ENCODE measurements at places on chromosomes 1 and 21.
A peak's percentile ranks its signal among the peaks of the same experiment; 100 is the strongest.

DNA sequence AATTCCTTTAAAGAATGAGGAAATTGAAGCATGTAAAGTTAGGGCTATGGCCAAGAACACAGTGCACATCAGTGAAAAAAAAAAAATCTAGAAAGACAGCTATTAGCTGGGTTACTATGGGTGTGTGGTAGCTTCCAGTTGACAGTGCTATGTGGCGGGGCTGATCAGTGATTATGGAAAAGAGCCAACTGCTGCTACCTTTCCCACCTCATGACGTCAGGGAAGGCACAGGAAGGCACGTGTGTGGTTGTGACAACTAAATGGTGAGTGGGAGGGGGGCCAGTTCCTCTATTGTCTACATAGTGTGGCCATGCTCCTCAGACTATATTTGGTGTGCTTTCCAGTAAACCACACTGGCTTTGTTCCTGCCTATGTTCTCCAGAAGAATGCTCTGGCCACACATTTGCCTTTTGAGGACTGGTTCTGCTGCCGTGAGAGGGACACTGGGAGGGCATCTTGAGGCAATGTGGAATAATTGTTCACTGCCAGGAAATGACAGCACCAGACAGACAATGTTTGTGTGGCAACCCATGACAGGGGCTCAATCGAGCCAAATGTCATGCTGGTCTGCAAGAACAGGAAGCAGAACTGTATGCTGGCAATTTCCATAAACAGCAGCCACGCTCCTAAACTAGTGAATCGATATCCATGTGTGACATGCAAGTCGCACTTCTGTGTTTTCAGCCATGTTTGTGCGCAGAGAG is 3.0 kb upstream of the SDE2 start:
- no peak for DNase-seq

DNA sequence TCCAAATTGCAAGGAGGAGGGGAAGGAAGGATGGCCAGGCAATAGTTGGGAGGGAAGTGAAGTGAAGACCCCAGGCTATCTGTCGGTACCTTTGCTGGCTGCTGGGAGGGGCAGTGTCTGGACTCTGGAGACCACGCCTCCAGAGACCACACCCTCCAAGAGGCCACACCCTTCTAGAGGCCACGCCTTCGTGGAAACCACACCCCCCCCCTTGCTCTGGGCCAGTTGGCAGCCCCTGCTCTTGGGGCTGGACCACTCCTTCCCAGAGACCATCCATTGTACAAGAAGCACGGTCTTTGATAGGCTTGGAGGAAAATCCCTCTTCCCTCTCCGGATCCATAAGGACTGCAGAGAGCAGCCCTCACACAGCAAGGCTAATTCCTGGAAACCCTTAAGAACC is 73.1 kb downstream of the RYR2 start:
- no peak for DNase-seq

DNA sequence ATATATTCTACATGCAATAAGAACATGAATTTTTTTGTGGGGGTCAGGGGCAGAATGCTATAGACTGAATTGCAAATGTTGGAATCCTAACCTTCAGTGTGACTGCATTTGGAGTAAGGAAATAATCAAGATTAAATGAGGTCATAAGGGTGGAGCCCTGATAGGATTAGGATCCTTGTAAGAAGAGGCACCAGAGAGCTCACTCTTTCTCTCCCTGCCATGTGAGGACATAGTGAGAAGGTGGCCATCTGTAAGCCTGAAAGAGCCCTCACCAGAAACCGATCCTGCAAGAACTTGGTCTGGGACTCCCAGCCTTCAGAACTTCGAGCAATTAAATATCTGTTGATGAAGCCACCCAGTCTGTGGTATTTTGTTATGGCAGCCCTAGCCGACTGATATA is 70.3 kb upstream of the SOX13 start:
- DNase-seq = no peak

DNA sequence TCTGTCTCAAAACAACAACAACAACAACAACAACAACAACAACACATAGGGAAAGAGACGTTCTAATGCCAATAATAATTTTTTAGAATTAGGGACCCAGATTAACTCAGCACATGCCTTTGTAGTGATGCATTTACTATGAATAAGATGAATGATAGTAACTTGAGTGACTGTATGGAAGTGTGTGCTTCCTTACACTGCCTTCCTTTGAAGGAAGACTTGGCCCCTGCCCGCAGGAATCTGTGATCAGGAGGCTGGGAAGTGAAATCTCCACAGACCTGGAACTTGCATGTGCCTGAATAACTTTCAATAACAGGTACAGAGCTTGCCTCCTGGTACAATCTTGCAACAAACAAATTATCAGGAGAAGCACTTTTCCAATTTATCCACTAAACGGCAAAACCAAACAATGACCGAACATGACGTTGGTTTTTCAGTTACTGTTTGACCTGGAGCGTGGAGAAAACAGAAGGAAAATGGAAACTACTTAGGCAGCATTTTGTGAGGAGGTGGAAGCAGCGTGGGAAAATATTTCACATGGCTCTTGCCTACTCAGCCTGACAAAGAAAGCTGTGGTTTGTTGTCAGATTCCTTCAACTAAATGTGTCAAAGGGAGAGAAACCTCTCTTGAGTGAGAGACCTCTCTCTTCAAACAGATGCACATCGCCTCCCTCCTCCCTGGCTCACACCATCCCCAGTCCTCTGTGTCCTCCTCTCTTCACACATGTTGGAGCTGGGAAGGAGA is 10.1 kb upstream of the ABCA4 start:
- peak; percentile 34 for DNase-seq

DNA sequence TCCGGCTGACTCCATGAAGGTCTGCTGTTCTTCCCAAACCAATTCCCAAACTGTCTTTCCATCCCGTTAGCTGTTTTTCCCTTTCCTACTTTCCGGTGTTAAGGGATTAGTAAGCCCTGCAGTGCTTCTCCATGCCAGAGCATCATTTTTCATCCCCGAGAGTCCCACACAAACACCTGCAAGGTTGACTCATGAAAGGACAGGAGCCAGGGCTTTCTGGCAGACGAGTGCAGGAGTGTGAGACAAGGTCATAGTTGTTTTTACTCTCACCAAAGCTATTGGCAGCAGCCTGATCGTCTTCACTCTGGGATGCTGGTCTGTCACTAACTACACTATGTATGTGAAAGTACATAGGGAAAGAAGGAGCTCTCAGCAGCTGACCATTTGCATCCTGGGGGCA is 10.2 kb upstream of the BECN2 start:
- DNase-seq = no peak

- no peak for DNase-seq
Measured at GRCh38 chr1:198939956-198940355, 301.1 kb downstream of the PTPRC start.

DNA sequence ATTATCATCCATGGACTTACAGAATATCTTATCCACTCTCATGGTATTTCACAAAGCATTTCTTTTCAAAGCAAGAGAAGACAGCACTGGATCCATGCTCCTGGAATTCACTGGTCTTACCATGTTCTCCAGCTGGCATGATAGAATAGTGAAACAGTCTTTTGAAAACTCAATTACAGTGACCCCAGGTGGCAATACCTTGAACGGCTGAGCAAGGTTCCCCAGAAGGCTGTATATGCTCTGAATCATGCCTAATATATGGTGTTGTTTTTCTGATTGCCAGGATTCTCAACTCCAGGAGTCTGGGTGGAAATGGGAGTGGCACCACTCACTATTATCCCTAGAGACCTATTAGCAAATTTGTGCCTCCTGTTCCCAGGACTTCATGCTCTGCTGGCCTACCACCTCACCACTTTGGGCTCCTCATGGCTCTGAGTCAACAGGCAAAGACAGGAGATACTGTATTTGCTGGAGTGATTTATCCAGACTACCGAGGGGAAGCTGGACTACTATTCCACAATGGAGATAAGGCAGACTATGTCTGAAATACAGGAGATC is 87.6 kb downstream of the CATSPERE start:
- peak; percentile 7 for DNase-seq

DNA sequence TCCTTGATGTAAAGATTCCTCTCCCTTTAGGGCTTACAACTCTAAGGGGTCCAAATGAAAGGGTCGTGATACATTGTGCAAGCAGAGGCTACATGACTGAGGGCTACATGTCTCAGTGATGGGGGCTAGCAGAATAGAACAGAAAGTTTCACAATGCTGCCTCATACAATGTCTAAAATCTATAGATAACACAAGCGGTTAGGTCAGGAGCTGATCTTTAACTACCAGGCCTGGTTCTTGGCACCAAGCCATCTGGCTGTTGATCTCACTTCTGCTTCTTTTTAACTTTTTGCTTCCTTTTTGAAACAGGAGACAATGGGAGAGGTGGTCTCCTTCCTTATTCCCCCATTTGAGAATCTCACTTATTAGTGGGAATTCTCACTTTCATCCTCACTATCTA is 710.2 kb downstream of the AMY1C start:
- DNase-seq = no peak

DNA sequence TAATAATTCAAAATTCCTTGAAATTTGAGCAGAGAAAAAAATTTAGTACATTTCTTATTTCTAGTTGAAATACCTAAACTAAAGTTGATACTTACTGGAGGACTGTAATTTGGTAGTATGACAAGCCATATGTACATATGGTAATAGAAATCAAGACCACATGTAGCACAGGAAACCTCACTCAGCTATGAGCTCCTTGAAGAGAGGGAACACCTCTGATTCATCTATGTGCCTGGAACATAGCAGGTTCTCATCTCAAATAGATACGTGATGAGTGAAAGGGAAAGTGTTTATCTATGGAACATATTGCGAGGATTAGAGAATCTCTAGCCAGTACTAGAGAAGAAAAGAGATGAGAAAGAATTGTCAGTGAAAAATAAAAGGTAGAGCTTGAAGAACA is 47.9 kb upstream of the GNG4 start:
- peak; percentile 9 for DNase-seq

DNA sequence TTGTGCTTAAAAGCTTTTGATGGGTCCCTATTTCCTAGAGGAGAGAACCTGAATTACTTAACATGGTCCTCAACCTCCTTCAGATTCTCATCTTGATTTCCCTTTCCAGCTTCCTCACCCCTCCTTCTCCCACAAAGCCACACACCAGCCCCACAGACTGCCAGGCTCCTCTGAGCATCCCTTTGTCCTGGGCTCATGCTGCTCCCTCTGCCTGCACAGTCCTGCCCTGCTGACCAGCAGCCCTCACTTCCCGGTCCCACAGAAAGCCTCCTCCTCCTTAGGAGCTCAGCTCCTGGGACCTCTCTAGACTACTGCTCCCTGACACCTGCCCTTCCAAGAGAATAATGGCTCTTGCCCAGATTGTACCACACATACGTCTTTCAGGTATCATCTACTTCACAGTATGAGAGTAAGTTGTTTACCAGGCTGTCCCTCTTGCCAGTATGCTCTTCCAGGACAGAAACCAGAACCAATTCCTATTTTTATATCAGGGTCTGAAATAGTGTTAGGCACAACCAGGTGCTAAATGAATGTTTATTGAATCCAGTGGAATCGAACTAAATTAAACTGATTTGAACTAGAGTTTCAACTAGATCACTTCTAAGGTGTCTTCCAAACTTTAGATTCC is 373.4 kb downstream of the LMX1A start:
- no peak for DNase-seq

DNA sequence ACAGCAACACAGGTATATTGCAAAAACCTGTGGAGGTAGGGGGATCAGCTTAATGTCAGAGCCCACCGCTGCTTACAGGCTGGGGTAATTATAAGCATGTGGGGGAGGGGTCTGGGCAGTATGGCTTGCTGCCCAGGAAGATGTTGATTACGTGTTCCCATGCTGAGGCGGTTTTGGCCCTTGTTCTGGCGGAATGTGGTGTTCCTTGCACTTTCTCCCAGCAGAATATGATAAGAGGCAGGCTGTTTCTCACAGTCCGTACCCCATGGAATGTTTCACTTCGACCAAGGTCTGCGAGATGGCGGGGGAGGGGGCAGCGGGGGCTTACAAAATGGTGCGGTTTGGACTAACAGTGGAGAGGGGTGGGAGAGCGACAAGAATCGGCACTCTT is 9.8 kb upstream of the HPCAL4 start:
- peak; percentile 34 for DNase-seq

DNA sequence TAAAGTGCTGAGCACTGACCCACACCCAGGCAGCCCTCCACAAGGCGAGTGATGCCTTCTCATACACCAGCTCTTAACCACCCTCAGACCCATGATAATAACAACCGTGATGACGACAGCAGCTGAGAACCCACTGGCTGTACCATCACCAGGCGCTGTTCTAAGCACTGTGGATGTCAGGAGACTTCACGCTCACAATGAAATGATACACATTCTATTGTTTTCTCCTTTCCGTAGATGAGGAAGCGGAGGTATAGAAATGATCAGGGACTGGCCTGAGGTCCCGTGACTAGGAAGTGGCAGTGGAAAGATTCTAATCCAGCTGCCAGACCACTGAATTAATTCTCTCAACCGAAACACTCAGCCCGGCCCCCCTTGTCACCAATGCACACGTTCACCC is 32.6 kb downstream of the SDC3 start:
- DNase-seq = no peak
